Heart right ventricle (tissue), 16 donors: ENCODE measurements at places on chromosomes 5 and 9.

- DNase-seq = no peak
Measured at GRCh38 chr5:157611571-157612476, 36.2 kb upstream of the ADAM19 start.

DNA sequence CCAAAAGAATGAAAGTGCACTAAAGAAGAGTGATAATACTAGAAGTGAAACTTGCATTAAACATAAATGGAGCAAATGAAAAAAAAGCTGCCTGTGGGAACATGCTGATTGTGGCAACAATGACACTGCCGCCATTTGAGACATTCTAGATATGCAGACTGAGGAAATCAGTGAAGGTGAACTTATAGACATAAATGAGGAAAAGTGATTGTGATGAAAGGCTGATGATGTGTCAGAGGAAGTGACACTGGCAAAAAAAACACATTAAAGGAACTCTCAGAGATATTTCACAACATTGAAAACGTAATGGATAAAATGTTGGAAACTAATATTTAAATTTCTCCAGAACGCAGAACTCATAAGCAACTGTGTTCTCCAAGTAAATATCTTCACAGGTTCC, 1.2 kb downstream of the ERCC8 start:
- no peak for DNase-seq

- no peak for DNase-seq
Measured at GRCh38 chr9:129173296-129174101, 4.6 kb downstream of the IER5L start.

- peak; percentile 22 for DNase-seq
Measured at GRCh38 chr9:95268681-95269080, 48.8 kb downstream of the FANCC start.

GRCh38 chr5:77791926-77792325, 15.8 kb upstream of the TBCA start:
- no peak for DNase-seq

- no peak for DNase-seq
Measured at GRCh38 chr9:107914151-107914550, 424.6 kb upstream of the KLF4 start.

DNA sequence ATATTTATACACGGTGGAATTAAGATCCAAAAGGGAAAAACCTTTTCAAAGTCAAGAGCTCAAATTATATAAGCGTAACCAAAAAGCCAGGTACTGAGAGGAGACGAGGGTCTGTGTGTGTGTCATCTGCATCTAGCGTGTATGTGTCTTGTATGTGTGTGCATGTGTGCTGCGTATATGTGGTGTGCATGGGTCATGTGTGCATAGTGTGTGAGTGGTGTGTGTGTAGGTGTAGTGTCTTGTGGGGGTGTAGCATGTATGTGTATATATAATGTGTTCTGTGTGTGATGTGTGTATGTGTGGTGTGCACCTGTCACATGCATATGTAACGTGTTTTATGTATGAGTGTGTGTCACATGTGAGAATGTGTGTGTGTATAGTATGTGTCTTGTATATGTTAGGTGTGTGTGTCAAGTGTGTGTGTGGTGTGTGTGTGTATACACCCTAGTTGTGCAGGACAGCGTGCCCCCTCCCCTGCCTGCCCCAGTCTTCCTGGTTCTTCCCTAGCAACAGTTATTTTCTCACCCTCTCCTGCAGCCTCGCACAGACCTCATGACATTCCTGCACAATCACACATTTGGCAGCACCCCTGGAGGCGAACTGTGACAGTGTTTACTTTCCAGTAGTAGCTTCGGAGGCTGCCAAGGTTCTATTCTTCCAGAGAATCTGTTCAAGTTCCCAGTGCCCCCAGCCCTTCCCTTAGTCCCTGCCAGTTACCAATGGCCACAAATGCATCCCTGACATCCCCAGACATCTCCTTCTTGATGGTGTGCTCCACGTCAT, 27.1 kb upstream of the TNIP1 start:
- no peak for DNase-seq

DNA sequence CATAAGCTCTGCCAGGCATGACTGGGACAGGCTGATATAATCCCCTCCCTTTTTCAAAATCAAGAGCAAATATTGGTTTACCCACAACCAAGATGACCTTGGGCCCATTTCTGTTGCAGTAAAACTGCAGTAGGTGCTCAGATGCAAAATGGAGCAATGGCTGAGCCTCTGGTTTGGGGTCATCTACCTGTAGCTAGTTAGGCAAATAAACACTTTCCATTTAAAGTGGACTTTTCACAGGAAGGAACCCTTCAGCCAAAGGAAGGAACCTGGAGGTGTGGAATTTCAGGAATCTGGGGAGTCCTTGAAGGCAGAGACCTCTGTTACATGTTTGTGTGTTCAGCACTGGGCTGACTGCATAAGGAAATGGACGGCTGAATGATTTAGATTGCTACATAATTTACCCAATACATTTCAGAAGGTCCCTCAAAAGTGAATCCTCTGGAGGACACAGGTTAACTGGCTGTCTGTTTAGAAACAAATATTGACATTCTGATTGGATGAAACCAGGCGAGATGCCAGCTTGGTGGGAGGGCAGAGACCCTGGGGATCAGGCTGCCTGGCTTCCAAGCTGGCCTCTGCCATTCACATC, 170.1 kb upstream of the ZNF618 start:
- no peak for DNase-seq

DNA sequence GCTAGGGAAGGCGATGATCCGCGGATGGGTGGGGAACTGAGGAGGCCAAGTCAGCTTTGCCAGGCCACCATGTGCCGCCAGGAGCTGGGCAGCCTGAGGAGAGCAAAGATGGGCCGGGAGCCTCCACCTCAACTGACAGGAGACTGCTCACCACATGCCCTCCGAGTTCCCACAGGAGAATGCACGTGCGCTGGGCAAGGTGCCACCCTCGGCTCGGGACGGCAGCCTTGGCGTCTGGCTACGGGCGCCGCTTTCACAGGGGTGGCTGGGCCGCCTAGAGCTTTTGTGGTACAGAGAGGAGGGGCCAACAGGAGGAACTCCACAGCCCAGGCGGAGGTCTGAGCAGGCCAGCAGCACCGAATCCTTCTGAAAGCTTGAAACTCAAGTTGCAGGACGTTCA, 5.3 kb upstream of the TBC1D9B start:
- no peak for DNase-seq

DNA sequence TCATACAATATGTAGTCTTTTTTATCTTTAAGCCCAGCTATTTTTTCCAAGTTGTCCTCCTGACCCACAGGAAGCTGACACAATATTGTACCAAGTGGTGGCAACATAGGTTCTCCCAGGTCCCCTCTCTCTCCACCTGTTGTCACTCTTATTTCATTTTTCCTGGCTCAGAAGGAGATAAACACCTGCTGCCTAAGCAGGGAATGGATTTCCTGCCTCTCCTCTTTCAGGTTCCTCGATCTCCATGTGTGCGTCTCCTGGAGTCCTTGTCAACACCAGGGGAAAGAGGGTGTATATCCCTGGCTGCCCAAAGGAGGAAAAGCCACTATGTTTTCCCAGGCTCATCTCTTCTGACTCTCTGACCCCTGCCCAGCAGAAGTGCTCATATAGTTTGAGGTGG, 81.8 kb upstream of the KLF9 start:
- no peak for DNase-seq

DNA sequence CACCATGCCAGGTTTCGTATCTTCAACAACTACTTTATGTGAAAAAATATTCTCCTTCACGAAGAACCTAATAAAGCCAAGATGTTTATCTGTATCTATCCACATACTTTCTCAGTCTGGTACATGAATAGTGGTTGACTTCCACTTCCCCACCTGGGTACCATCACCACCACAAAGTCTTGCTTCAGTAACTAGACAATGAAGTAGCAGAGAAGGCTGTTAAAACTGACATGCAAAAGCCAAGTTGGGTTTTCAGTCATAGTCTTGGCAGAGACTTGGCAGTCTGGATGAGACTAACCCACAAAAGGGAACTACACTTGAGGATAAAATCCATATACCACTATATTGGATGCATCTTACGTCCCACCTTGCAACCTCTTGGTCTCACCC, 5.0 kb downstream of the P4HA2 start:
- DNase-seq = no peak

DNA sequence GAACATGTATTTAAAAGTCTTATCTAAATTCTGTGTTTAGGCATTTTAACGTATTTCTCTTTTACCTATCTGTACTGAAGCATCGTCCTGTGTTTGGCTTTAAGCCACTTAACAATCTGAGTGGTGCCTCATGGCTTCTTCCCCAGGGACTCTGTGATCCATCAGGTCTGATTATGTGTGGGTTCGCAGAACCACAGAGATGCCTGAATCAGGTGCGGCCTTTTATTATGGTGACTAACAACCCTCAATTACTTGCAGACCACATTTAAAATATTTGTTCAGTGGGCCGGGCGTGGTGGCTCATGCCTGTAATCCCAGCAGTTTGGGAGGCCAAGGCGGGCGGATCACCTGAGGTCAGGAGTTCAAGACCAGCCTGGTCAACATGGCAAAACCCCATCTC, 39.6 kb upstream of the SAP30L start:
- DNase-seq = no peak

DNA sequence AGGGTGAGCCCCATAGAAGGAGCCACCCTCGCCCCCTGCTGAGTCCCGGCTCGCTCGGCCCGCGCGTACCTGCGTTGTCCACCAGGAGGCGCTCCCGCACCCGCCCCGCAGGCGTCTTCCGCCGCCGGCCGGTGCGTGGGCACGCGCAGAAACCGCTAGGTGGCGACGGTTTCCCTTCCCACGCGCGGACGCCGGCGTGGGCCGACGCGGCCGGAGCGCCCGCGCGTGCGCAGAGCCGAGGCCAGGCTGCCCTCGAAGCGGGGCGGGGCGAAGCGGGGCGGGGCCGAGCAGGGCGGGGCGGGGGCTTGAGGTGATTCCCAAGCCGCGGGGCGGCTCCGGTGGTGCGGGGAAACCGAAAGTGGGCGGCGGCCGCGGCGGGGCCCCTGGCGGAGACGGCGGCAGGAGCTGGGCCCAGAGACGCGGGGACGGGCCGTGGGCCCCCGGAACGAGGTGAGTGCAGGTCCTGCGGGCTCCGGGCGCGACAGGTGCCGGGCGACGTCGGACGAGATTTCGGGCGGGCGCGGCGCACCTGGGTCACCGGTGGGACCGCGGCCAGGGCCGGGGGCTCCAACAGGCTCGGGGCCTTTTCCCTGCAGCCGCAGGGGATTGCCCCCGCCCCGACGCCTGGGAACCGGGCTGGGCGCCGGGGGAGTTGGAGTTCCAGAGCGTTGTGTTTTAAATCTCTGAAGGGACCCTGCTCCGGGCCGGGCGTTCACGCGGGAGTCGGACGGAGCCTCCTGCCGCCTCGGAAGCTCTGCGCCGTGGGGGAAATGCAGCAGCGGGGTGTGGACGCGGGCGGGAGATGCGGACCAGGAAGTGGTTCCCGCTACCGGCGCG, at the start of gene TDRD7:
TSS of gene TDRD7 (plus strand) at position 308 of the 837 bp plus-strand sequence. CDS start 16,370 bp downstream, outside the sequence.
- peak; percentile 94 for DNase-seq

DNA sequence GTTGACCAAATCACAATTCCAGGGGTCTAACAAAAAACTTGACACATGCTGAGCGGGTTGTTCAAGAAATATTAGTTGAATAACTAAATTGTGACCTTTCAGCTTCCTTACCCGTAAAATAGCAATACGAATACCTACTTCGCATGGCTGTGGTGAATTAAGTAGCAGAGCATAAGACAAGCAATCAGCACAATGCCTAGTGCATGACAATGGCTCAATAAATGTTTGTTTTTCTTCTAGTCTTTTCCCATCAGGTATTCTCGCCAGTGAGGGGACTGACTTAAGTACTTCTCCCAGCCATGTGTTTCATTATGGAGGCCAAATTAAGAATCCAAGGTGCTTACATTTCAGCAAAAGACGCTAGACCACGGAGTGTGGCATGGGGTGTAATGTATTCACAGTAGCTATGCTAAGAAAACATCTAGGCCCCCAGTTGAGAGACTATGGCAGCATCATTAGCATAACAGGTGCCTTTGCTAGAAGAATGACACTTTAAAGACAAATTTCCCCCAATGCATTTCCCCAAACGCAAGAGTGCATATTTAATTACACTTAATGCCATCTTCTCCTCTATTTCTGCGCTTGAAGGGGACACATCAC, 145.9 kb downstream of the ASTN2 start:
- no peak for DNase-seq

- DNase-seq = no peak
Measured at GRCh38 chr9:37325778-37326177, 96.7 kb upstream of the GRHPR start.

GRCh38 chr9:14096258-14096922, 217.6 kb downstream of the NFIB start:
- DNase-seq = peak; percentile 63

- peak; percentile 13 for DNase-seq
Measured at GRCh38 chr5:129857116-129857515, 47.1 kb upstream of the CHSY3 start.

DNA sequence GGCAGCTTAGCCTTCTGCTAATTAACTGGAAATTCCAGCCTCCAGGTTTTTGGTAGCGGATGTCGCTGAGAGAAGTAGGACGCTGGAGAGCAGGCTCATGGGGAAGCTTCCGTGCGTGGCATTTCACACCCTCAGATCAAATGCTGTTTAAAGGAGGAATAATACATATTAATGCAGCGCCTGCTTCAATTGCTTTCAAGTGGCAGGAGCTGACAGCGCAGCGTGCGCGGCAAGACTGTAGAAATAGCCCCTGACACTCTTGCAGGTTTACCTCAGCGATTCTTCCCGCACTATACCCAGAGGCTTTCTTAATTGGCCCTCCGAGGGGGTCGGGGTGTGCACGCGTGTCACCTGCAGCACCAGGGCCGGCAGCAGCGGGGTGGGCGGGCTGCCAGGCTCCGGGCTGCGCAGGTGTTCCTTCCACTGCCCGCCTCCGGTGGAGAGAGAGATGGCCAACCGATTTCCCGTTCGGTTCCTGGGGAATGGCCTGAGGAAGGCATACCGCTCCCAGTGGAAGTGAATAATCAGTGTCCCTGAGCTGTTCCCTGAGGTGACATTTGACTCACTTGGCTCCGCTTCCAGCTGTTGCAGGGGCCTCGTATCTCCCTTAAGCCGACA, 427.9 kb downstream of the KCTD16 start:
- DNase-seq = no peak

DNA sequence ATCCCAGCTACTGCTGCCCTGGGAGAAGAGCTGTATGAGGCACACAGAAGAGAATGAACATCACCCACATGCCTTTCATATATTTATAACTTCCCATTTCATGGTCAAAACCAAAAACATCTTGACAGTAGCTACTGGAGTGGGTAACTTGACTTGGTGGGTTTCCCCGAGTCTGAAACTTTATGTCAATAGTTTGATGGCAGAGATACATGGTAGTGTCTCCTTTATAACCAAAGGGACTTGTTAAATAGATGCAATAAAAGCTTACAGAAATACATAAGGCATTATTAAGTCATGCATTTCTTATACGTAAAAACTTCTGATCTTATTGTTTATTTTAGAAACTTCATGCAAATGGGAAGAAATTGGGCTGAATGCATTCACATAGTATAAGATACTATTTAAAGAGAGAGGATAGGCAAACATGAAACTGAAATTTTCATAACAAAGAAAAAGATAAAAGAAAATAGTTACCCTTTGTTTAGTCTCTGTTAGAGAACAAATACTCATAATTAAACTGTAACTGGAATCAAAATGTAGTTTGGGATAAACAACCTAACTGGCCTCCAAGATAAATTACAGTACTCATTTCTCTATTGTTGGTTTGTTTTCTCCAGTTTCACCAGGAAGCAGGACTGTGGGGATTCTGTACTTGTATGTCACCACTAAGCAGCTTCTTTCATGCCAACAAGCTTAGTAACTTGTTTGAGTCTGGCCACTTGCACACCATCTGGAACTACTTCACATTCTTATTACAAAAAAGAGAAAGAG, 459.3 kb upstream of the MEF2C start:
- no peak for DNase-seq

- DNase-seq = no peak
Measured at GRCh38 chr9:8156346-8156745, 356.8 kb upstream of the DMAC1 start.

- no peak for DNase-seq
Measured at GRCh38 chr9:5025416-5025815, 40.3 kb downstream of the JAK2 start.
